ENCODE measurements at places on chromosomes 7 and 10. TPM values are rescaled to one million over a fixed set of nuclear protein-coding genes. Genes with fewer than 3 reads are reported as not detected.

- DNase-seq, result no peak
These were observed 39.5 kb upstream of the RTKN2 start for GRCh38 chr10:62308101-62308500.

SHLD2 gene
- 35.8 TPM for total RNA-seq

GRCh38 chr7:23338439-23338838, 39.3 kb downstream of the MALSU1 start:
- DNase-seq, result no peak

ZRANB1 gene
- 19.8 TPM for total RNA-seq

DNA sequence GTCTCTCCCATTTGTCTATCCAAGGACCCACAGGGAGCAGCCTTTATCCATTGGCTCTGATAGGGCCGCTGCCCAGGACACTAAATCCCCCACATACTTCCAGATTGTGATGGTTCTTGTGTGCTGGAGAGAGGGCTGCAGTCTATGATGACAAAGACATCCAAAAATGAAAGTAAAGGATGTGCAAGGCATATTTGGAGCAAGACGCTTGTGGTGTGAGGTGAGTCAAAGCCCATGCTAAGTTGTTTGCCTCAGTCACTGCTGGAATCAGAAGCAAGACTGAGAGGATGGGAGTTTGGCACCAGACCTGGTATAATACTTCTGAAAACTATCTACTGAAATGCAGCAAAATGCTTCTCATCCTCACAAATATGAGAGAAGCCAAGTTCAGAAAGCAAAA, 22.7 kb downstream of the ZNF22 start:
- DNase-seq, result no peak

RET gene
- total RNA-seq, result 1.3 TPM

LRRD1 gene
- total RNA-seq, result 0.14 TPM

GRCh38 chr7:27107391-27108381, 5.2 kb upstream of the HOXA2 start:
- DNase-seq, result no peak

GRCh38 chr7:129828078-129828762, 124.5 kb downstream of the UBE2H start:
- no peak for DNase-seq

GRCh38 chr10:79298403-79299244, 48.6 kb upstream of the PPIF start:
- peak; percentile 90 for DNase-seq

- no peak for DNase-seq
These were observed 123.6 kb downstream of the CCSER2 start for GRCh38 chr10:84452003-84452402.

DNA sequence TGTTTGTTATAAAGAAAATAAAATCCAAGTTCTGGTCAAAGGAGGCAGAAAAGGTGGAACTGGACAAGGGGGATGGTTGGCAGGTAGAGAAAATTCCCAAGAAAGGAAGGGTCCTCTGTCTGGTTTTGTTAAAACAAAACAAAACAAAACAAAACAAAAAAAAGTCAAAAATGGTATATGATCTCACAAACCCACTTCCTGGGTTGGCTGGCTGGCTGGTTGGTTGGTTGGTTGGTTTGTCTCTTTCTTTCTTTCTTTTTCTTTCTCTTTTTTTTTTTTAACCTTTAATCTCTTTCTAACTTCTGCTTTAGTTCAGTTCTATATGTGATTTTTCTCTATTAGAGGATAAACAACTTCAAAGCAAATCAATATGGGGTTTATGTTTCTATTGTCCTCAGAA, 41.1 kb upstream of the CPN1 start:
- no peak for DNase-seq

GRCh38 chr10:90180886-90181691, 479.7 kb downstream of the KIF20B start:
- no peak for DNase-seq

- no peak for DNase-seq
These were observed 36.3 kb upstream of the CDK6 start for GRCh38 chr7:92872701-92873100.

- no peak for DNase-seq
These were observed 24.6 kb downstream of the H2AZ2 start for GRCh38 chr7:44823255-44823781.

DNA sequence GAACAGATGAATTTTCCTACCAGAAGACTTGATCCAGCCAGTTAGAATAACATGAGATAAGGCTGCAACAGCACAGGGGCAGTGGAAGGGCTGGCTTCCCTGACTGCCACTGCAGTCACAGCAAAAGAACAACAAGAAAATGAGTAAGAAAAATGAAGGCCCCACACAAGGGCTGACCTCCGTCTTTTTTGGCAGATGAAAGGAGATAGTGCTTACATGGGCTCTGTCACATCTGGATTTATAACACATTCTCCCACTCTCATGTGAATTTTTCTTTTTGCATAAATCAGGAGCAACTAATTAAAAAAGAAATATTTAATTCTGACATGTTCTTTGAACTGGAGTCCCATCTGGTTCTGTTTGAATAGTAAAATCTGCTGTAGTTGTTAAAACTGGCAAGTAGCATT, 99.6 kb downstream of the NRP1 start:
- no peak for DNase-seq

Measured in posterior vena cava (tissue), 2 donors.